ENCODE measurements at places on chromosomes 3 and 15.
A peak's percentile ranks its signal among the peaks of the same experiment; 100 is the strongest.

DNA sequence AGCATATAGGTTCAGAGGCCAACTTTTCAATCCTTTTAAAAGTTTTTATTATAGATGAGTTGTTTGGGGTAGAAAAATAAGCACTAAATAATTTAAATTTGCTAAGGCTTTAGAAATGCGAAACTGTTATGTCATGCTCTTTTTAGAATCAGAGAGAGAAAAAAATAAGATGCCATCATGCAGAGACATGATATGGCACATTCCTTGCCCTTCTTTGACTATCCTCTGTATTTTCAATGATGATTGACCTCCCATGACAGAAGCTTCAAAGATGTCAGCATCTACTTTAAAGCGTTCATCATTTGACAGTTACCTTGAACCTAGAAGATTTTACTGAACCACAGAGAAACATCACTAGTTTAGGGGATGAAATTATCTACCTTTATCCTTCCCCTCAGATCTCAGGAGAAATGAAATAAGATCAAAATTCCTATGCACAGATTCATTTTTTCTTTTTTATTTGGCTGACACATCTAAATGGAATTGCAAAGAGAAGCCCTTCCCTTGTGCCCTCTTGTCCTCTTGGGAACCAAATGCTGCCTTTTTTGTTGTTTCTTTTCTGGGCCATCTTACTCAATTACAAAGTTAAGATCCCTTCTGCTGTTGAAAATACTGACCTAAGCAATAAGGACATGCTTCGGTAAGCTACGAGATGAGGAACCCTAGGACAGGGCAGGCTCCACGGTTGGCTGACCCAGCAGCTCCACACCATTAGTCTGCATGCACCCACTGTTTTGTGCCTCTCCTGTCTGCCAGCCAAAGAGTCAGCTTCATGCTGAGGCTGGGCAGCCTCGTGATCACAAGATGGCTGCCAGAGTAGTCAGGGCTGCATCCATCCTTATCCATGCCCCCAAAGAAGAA is 289.7 kb upstream of the TPM1 start:
- DNase-seq = no peak

- no peak for DNase-seq
Observed at GRCh38 chr3:172201870-172202236, 162.5 kb downstream of the FNDC3B start.

GRCh38 chr3:167160781-167161180 is 219.3 kb downstream of the ZBBX start:
- no peak for DNase-seq

- DNase-seq = no peak
Observed at GRCh38 chr3:45208586-45208985, 17.5 kb downstream of the TMEM158 start.

DNA sequence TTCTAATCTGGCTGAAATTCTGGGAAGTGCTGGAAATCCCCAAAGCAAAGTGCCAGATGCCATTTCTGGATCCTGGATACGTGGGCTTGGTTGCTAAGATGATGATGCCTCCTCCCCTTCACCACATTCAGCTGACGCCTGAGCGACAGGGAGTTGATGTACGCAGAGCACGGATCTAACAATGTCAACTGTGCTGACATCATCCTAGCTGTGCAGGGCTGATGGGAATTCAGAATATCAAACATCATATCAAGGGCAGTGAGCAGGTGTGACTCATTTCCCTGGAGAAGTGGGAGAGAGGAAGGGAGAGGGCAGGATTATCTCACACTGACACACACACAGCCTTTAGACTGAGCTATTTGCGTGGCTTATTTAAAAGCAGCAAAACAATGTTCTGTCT is 92.6 kb upstream of the ZBTB20 start:
- peak; percentile 18 for DNase-seq

GRCh38 chr3:11544412-11545181 is 99.1 kb downstream of the VGLL4 start:
- DNase-seq = no peak

- no peak for DNase-seq
Observed at GRCh38 chr3:197003461-197004385, 25.9 kb downstream of the MELTF start.

- no peak for DNase-seq
Observed at GRCh38 chr3:42662037-42662812, 8.7 kb downstream of the ZBTB47 start.

DNA sequence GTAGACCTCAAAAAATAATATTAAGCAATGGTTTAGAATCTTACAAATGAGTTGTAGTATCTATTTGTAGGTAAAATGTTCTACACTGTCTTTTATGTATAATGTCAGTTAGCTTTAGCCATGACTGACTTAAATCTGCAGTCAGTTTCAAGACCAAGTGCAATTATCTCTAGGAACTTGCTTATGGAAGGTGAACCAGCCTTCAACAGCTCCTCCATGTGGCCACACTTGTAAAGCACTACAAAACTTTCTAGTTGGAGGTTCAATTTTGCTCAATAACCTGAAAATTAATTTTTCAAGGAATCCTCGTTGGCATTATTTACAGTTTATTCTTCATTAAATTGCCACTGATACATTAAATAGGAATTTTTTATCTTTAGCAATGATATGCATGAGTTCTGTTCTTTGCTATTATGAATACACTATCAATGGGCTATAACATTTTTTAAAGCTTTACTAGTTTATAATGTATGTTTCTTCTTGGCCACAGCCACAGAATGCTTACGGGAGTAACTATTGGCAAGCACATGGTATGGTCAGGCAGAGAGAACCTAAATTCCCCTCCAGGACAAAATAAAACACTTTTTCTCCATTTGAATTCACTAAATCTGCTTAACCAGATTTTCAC is 315.3 kb upstream of the UBE2E2 start:
- peak; percentile 31 for DNase-seq

- DNase-seq = no peak
Observed at GRCh38 chr3:141375381-141376301, 7.3 kb downstream of the ZBTB38 start.

DNA sequence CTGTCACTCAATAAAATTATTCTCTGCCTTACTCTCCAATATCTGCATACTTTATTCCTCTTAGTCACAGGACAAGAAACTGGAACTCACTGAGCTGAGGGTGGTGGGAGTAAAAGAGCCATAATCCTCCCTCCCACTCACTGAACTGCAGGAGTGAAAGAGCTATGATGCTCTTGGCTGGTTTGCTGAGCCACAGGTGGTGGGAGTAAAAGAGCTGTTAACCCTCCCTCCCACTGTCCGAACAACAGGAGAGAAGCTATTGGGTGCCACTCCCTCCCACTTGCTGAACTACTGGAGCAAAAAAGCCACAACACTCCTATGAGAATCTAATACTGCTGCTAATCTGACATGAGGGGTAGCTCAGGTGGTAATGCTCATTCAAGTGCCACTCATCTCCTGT is 391.0 kb downstream of the NSUN3 start:
- DNase-seq = no peak

- DNase-seq = no peak
Observed at GRCh38 chr3:178505832-178506231, 30.4 kb upstream of the KCNMB2 start.

DNA sequence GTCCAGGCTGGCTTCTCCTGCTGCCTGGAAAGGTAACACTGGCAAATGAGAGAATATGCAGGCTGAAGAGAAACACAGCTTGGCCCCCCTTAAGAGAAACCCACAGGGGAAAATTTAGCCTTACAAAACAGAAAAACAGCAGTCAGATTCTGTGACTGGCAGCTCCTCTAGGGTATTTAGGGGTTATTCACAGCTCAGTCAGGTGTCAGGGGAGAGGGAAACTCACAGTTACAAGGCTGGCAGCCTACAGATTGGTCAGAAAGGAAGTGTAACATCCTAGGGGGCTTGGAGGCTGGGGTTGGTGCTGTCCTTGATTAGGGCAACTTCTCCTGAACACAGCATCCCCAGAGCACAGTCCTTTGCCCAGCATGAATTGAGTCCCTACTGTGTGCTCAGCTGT is 81.4 kb downstream of the SEMA5B start:
- DNase-seq = no peak

GRCh38 chr3:40782111-40782721 is 257.5 kb downstream of the ZNF621 start:
- no peak for DNase-seq

DNA sequence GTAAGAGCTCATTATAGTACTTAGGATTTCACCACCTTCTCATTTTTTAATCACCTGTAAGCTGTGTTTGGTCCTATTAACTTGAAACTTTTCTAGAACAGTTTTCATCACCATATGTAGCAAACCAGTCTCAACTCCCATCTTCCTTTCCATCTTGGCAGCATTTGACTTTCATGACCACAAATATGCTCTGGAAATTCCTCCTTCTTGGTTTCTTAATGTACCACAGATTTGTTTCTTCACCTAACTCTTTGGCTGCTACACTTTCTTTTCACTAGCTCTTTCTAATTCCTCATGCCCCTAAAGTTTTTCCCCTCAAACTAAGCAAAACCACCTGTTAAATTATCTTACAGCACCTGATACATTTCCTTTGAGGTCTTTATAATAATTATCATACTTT is 13.2 kb upstream of the NMB start:
- no peak for DNase-seq

DNA sequence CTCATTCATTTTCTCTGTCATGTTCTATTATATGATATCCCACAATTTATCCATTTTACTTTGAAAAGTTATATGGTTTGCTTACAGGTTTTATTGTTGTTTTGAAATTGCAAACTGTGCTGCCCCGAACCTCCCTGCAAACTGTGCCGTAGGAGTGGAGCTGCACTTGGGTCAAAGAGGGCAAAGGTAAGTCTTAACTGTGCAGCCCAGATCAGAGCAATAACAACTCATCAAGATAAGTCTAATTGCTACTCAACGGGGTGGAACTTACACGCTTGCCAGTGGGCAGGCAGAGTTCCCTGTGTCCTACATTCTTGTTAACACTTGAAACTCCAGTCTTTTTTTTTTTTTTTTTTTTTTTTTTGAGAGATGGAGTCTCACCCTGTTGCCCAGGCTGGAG is 33.2 kb downstream of the ZDHHC19 start:
- DNase-seq = no peak

- DNase-seq = no peak
Observed at GRCh38 chr15:79900087-79900486, 3.3 kb upstream of the MTHFS start.

DNA sequence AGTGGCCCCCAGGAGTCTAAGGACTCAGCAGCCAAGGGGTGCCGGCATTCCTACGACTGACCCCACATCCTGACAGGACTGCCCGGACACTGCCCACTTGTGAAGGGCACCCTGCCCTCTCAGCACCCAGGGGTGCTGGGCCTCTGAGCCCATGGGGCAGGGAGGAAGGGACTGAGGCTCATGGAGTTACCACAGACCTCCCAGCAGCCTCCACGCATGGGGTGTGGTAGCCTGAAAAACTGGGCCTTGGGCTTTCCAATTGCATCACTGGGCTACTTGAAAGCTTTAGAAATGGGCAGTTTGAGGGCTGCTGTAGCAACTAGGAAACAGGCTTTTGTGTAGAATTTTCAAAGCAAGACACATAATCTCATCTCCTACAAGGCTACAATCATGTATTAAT is 13.2 kb downstream of the TKT start:
- no peak for DNase-seq

DNA sequence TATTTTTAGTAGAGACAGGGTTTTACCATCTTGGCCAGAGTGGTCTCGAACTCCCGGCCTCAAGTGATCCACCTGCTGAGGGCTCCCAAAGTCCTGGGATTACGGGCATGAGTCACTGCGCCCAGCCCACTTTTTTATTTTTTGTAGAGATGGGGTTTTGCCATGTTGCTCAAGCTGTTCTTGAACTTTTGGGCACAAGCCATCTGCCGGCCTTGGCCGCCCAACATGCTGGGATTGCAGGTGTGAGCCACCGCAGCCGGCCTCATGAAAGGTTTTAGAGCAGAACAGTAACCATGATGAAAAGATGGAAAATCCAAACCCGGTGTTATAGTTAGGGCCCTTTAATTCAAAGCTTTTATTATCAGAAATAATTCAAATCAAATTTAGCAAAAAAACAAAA is 15.6 kb upstream of the MB21D2 start:
- no peak for DNase-seq

GRCh38 chr3:171262431-171262830 is 197.8 kb downstream of the TNIK start:
- no peak for DNase-seq

DNA sequence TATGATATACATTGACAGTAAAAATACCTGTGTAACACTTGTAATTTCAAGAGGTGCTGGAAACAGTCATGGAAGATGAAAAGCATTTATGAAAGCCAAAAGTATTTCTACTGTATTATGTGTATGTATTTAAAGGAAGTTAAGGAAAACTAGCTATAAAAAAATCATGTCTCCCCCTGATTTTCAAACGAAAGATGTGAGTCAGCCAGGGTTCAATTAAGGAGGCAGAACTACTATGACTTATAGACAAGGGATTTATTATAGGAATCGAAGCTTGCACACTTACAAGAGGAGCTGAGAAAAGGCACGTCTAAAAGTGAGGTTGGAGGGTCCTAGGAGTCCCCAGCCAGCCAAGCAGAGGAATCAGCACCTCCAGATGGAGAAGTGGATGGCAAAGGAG is 119.4 kb downstream of the SUCLG2 start:
- no peak for DNase-seq

DNA sequence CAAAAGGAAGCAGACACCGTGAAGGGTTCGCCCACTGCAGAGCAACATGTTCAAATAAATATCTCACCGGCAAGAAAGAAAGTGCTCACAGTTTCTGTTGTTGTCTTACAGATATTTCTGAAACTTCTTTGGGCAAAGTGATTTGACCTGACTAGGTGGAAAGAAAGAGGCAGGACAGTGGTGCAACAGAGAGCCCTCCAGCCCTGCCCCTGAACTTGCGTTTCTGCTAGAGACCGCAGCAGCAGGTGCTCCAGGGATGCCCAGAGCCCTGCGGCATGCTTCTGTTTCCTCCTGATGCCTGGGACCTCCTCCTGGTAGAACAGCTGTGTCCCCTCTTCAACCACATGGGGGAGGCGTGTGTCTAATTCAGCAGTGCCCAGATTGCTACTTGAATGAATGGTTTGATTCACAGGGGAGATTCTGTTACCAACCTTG is 123.4 kb downstream of the ATP10A start:
- no peak for DNase-seq

GRCh38 chr3:15952543-15953175 is 154.9 kb upstream of the ANKRD28 start:
- no peak for DNase-seq

- DNase-seq = no peak
Observed at GRCh38 chr15:51244423-51244869, 94.0 kb downstream of the CYP19A1 start.

GRCh38 chr15:76147906-76148570 is 88.3 kb downstream of the TMEM266 start:
- DNase-seq = no peak

DNA sequence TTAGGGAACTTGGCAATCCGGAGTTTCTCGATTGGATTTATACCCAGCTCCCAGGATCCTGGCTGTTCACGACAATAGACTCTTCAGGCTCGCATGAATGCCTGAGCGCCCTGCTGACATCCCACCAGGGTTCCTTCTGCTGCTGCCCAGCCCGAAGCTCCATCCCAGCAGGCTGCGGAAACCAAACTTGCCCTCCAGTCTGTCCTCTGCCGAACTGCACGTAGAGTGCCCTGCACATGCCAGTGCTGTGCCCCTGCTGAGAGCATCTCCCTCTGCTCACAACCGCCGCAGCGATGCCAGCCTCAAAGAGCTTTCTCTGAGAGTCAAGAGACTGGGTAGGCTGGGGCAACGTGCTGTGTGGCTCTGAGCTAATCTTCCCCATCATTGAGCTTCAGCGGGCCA is 6.9 kb downstream of the ADAMTS7 start:
- DNase-seq = peak; percentile 11

- no peak for DNase-seq
Observed at GRCh38 chr3:112126511-112126911, 6.5 kb downstream of the GCSAM start.

GRCh38 chr15:45842151-45842550 is 207.3 kb downstream of the SQOR start:
- DNase-seq = no peak

GRCh38 chr3:157388976-157389375 is 47.7 kb upstream of the PTX3 start:
- DNase-seq = no peak

All from globus pallidus (tissue), 1 donor.